Stimulated activated effector memory CD8-positive, alpha-beta T cell treated with anti-CD3 and anti-CD28 coated beads, Interleukin-12 subunit alpha, Interleukin-12 subunit beta, amount 100 ng/mL, for 72 hours (primary cell): ENCODE measurements at places on chromosomes 4 and X.

DNA sequence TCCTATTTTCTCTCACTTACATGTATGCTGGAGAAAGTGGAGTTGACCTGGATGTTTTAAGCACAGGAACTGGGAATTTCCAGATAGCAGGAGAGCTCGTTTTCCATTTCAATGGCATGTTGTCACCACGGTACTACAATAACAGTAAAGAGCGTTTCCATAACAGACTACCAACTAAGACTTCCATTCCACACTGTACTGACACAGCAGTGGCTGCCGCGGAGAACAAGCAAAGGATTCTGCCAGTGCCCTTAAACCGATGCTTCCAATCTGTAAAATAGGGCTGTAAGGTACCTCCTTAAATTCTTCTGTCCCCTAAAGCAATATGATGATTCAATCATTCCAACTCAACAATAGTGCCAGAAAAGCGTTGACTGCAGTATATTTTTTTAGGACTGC, 143.9 kb downstream of the KLHL13 start:
- no peak for DNase-seq

DNA sequence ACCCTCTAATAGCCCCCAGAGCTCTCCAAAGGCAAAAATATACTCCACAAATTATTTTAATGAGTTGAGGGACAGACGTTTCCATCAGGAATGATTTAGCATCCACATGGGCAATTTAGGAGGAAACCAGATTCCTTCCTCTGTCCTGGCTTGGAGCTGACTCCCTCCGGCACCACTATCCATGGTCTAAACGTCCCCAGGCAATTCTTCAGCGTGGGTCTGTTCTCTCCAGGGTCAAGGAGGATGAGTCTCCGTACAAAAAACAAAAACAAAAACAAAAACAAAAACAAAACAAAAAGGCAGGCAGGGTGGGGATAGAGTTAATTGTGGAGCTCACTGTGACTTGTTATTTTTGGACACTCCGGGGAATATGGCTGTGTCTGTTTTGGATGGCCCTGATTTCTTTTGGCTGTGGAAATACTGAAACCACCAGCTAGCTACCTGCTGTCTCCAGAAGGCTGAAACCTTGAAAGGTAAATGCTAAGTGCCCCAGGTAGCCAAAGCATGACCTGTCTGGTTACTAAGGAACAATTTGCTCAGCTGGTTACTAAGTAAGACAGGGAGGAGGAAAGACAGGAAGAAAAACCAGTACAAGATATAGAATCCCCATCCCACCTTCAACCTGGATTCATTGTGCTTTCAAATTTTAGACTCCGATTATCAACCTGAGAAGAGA, 419.1 kb upstream of the LCORL start:
- no peak for DNase-seq

- DNase-seq, result no peak
These were observed 560.9 kb downstream of the KCNIP4 start for GRCh38 chr4:21387683-21388082.

- DNase-seq, result no peak
These were observed 21.3 kb downstream of the TXLNG start for GRCh38 chrX:16807548-16807947.

DNA sequence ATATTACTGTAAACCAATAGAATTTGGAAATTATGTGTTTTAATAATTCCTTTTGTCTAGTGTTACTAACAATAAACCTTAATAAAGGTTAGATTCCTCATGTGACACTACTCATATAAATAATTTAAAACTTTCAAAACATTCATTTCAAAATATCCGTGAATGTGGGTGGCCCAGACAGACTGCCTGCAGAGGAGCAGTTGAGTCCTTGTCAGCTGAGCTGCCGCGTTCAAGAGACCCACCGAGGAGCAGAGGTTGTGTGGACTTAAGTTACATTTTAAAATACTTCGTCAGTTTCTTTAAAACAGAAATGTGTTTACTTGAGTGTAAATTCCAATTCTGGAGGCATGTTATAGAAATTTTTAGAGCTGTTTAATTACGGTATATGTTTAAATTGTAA, 64.2 kb upstream of the HGFAC start:
- no peak for DNase-seq

DNA sequence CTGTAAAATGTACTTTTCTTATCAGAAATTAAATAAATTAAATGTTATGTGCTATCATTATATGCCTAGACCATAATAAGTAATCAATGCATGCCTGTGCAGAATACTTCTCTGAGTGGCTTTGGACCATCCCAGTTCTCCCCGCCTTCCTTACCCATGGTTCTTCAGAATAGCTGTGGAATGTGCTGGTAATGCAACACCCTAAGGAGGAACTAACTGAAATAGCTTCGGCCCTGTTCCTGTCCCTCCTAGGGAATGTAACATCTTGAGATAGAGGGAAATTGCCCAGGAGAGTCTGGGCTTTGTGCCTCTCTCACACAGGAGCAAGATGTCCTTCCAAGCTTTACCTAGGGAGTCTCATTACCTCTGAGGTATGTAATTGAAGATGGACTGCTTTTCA, 693.6 kb upstream of the HS3ST1 start:
- no peak for DNase-seq

GRCh38 chrX:41589634-41590270, 99.0 kb upstream of the GPR34 start:
- DNase-seq, result no peak

DNA sequence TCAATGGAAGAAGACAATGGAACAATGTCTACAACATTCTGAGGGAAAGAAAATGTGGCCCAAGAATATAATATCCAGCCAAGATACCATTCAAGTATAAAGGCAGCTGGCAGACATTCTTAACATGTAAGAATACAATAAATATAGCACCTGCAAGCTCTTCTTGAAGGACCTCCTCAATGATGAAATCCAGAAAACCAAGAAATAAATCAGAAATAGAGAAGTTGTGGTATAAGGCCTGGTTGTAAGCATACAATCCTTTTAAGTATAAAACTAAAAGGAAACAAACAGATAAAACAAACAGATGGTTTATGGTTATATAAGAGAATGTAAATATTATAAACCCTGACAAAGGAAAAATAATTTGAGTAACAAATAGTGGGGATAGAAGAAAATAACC, 33.4 kb downstream of the SYTL4 start:
- DNase-seq, result no peak

DNA sequence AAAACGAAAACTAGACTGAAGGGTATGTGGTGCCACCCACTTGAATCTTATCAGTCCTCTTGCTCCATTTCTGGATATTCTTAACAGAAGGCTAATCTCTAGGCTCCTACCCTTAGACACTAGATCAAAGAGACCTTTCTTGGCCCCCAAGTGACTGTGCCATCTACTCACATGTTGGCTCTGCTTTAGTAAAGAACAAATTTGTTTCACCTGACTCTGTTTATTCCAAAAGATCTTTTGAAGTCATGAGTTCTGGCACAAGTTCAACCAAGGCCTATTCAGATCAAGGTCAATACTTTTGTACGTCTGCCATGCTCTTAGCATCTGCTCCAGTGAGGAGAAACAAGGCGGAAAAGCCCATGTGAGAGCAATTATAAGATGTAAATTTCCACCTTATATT, 37.3 kb downstream of the MAGEB17 start:
- no peak for DNase-seq

- DNase-seq, result no peak
These were observed 127.7 kb downstream of the RASL11B start for GRCh38 chr4:52989865-52990264.

DNA sequence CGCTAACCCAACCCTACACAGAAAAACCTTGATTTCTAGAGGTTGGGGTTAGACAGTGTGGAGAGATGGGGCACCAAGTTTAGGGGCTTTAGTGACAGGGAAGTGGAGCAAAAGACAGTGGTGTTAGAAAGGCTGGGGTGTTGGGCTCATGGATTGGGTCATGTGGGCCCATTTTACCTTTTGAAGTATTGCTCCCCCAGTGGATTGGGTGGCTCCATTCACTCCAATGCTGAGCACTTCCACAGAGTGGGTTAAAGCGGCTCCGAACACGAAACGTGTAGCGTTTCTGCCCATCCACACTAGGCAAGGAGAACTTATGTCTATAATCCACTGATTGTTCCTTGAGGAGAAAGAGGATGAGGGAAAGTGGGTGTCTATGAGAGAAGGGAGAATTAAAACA, 2.3 kb downstream of the IL2RG start:
- no peak for DNase-seq
